Smooth muscle cell of trachea (primary cell): ENCODE measurements at places on chromosomes 2 and 18. TPM values are rescaled to one million over a fixed set of nuclear protein-coding genes. Genes with fewer than 3 reads are reported as not detected.

TEKT4 gene
- total RNA-seq: not detected in 2 replicates

RIT2 gene
- total RNA-seq: not detected in 2 replicates

ABCG5 gene
- not detected in 2 replicates for total RNA-seq

GCKR gene
- 0.17 and 1.0 TPM in 2 replicates for total RNA-seq

FECH gene
- 30.5 and 39.5 TPM in 2 replicates for total RNA-seq

TRAPPC12 gene
- 80.4 and 97.3 TPM in 2 replicates for total RNA-seq

PTPN18 gene
- 11.6 and 19.6 TPM in 2 replicates for total RNA-seq

RTP5 gene
- total RNA-seq: not detected in 2 replicates

GAREM2 gene
- total RNA-seq: 1.3 TPM in 2 replicates

HOXD4 gene
- not detected in 2 replicates for total RNA-seq

ENOSF1 gene
- 39.9 and 59.1 TPM in 2 replicates for total RNA-seq

NYAP2 gene
- total RNA-seq: not detected in 2 replicates

LRRC30 gene
- not detected in 2 replicates for total RNA-seq

CFC1 gene
- not detected in 2 replicates for total RNA-seq

C2orf81 gene
- 1.5 and 2.0 TPM in 2 replicates for total RNA-seq

CTLA4 gene
- not detected in 2 replicates for total RNA-seq

C1GALT1C1L gene
- total RNA-seq: 0.50 and 1.0 TPM in 2 replicates

AQP12B gene
- 0.17 TPM in 1 of 2 replicates, not detected in the other for total RNA-seq

MAP3K19 gene
- not detected in 2 replicates for total RNA-seq

ANO7 gene
- total RNA-seq: 0.15 and 0.83 TPM in 2 replicates

SERPINB7 gene
- 0.87 and 1.7 TPM in 2 replicates for total RNA-seq

GKN2 gene
- not detected in 2 replicates for total RNA-seq

MOGAT1 gene
- total RNA-seq: not detected in 2 replicates

GRB14 gene
- total RNA-seq: 0.29 and 0.83 TPM in 2 replicates

APCDD1 gene
- 1.9 and 4.5 TPM in 2 replicates for total RNA-seq

PXDN gene
- total RNA-seq: 144 and 189 TPM in 2 replicates

B4GALT6 gene
- total RNA-seq: 2.6 and 6.0 TPM in 2 replicates

GRHL1 gene
- 0.58 and 0.66 TPM in 2 replicates for total RNA-seq

MAP4K4 gene
- 206 and 209 TPM in 2 replicates for total RNA-seq

EFR3B gene
- 0.73 and 0.83 TPM in 2 replicates for total RNA-seq

POTEE gene
- not detected in 2 replicates for total RNA-seq

DYNAP gene
- not detected in 2 replicates for total RNA-seq

PPP1R1C gene
- 0.33 and 2.2 TPM in 2 replicates for total RNA-seq

CCDC178 gene
- total RNA-seq: 0.29 and 0.33 TPM in 2 replicates

SOX11 gene
- under 0.01 TPM in 1 of 2 replicates, not detected in the other for total RNA-seq

C1QL2 gene
- total RNA-seq: not detected in 2 replicates

ALPP gene
- under 0.01 TPM in 1 of 2 replicates, not detected in the other for total RNA-seq

CLEC4F gene
- not detected in 2 replicates for total RNA-seq

RAX gene
- total RNA-seq: not detected in 2 replicates

UGT1A5 gene
- total RNA-seq: not detected in 2 replicates

PRKAG3 gene
- total RNA-seq: 0.15 and 0.50 TPM in 2 replicates

ELOA2 gene
- total RNA-seq: not detected in 2 replicates

PLGLB2 gene
- 2.0 TPM in 1 of 2 replicates, not detected in the other for total RNA-seq

LOXHD1 gene
- total RNA-seq: not detected in 2 replicates

GKN1 gene
- not detected in 2 replicates for total RNA-seq

VWA3B gene
- 0.17 TPM in 1 of 2 replicates, not detected in the other for total RNA-seq

SERPINB13 gene
- total RNA-seq: not detected in 2 replicates

CDH20 gene
- total RNA-seq: not detected in 2 replicates

RAMP1 gene
- total RNA-seq: 0.58 and 2.6 TPM in 2 replicates
